ENCODE measurements at places on chromosomes 6 and 20.
A peak's percentile ranks its signal among the peaks of the same experiment; 100 is the strongest.

DNA sequence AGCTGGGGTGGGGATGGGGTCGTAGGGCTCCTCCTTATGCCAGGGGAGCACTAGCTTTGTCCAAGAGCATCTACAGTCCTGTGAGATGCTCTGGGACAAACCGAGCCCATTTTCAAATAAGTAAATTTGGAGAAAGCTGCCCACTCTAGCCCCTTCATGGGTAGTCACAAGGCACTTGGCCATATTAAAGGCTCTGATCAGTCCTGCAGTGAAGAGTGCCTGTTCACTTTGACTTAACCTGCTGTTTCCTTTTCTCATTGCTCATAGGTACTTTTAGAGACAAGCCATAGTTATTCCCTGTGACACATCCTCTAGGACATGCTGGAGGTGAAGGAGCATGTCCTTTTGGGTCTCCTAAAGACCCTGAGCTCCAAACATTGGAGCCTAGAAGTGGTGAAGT, 38.4 kb downstream of the FAM110A start:
- no peak for DNase-seq

- DNase-seq, result no peak
Measured at GRCh38 chr6:77466451-77467437, 3.5 kb upstream of the HTR1B start.

GRCh38 chr20:20181322-20181721, 129.0 kb downstream of the CFAP61 start:
- no peak for DNase-seq

DNA sequence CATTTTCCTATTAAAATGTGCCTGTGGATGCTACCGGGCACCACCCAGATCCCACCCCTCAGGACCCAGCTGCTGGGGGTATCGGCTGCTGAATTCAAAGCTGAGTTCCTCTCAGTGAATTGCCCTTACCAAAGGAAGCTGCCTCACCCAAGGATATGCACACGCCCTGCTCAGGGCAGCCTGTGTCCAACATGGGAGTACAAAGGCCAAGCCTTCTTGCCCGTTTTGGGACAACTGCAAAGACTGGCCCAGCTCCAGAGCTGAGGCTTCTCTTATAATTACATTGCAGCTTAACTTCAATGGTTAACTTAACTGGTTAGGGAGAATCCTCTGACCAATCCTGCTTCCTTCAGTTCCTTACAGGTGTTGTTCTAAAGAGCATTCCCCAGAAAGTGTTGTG, 19.8 kb upstream of the FANCE start:
- no peak for DNase-seq

DNA sequence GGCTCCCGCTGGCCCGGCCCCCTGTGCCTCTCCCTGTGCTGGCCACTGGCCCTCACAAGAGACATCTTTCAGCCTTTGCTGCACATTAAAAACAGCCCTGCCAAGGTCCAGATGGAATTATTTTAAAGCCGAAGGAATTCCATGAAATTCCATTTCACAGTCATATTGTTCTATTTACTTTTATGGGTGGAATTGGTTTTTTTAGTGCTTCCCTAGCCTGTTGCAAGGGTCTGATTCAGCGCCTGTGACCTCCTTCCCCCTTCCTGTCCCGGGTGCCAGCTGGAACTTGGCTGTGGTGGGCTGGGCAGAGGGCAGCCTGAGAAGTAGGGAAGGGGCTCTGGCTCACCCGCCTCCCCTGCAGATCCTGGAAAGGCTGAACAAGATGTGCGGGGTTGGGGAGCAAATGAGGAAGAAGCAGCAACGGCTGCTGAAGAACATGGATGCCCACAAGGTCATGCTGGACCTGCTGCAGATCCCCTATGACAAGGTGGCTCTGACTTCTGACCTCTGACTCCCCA, 34.3 kb downstream of the UQCC2 start:
- no peak for DNase-seq

- DNase-seq, result no peak
Measured at GRCh38 chr6:128230267-128230989, 290.0 kb downstream of the PTPRK start.

- DNase-seq, result no peak
Measured at GRCh38 chr6:82131441-82131840, 116.1 kb downstream of the IBTK start.

- DNase-seq, result no peak
Measured at GRCh38 chr6:46888031-46888430, 33.7 kb downstream of the ADGRF5 start.

DNA sequence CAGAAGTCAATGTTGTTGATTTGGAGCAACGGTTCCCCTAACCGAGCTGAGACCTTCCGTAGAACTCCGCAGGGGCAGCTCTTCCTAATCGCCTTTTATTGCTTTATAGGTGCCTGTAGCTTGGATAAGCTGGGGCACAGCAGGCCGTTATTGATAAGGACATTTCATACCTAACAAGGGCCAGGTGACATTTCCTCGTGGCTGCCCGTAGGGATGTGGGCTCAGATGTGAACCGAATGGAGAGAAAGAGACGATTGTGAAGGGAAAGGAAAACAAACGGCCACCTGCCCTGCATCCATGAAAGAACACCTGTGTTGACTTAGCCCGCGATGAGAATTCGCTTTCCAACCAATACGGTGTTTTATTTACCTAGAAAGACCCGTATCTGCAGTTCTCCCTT, 53.3 kb upstream of the DACT2 start:
- peak; percentile 33 for DNase-seq

GRCh38 chr6:43977404-43978111, 149.7 kb downstream of the MRPL14 start:
- DNase-seq, result peak; percentile 81

DNA sequence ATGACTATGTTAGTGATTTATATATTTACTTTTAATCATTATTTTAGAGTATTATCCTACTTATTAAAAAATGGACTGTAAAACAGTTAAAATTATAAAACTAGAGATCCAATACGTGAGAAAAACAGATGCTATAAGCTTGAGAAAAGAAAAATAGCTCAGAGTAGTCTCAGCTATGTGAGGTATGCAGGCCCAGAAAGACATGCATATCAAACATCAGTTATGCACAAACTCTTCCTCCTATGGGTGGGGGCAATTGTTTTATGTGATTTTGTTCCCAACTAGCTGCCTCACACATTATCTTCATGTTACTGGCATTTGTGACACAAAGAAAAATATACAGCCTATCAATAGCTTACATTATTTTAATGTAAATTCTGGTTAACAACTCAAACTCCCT, 28.8 kb downstream of the RARS2 start:
- no peak for DNase-seq

All from mesenteric fat pad (tissue), 1 donor.